Stimulated activated CD4-positive, alpha-beta T cell treated with anti-CD3 and anti-CD28 coated beads, TNF-alpha, amount 100 ng/mL, for 1 hour (primary cell): ENCODE measurements at places on chromosomes 3 and 15.

DNA sequence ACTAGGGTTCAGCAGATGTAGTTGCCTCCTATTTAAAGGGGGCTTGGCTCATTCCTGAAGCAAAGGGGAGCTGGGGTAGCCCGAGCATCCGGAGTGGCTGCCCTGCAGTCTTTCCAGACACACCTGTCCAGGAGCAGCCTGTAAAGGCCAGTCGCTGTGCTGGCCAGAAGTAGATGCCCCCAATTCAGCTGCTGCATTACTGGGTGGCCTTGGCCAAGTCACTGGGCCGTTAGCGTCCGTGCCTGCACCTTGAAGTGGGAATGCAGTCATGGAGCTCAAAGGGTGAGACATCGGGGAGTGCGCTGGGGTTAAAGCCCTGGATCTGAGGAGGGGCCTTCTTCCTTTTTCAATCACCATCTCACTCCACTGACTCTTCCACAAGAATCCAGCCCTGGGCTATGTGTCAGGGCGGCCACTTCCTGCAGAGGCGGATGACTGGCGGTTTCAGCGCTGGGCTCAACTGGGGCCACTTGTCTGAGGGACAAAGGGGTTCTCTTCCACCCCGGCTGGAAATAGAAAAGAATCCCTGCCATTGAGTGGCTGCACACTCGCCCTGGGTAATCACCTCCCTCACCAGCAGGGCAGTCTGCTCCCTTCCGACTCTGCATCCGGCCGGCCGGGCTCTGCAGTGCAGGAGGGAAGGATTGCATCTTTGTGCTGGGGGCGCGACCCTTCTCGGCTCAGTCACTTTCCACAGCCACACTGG, 11.8 kb downstream of the ALDH1A3 start:
- DNase-seq = no peak

GRCh38 chr3:40104441-40104840, 205.1 kb upstream of the EIF1B start:
- DNase-seq = no peak

GRCh38 chr15:64981812-64982431, 7.8 kb downstream of the SPG21 start:
- no peak for DNase-seq

GRCh38 chr3:86998569-86998968, 7.6 kb upstream of the VGLL3 start:
- DNase-seq = no peak

DNA sequence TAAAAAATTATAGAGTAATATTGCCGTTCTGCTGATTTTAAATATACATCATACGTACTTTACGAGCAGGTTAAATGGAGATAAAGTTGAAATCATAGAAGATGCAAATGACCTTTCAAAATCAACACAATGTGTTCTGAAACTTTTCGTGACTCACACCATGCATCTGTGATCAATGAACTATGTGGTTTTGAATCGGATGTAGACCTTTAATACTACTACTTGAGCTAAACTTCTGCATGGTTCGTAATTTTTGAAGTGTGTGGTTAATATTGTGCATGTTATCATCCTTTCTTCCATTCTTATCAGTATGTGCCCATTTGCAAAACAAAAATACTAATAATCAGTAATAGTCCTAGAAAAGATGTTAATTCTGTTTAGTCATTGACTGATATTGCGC, 58.9 kb downstream of the GASK1A start:
- DNase-seq = no peak

DNA sequence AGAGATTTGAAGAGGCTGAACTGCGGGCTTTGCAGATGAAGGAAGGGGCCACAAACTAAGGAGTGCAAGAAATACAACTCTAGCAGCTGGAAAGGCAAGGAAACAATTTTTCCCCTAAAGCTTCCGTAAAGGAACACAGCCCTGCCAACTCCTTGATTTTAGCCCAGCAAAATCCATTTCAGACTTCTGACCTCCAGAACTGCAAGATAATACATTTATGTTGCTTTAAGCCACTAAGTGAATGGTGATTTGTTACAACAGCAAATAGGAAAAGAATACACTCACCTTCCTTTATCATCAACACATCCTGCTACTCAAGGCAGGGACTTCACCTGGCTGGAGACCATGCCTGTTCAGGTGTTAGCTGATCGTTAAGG, 119.3 kb upstream of the NR2E3 start:
- DNase-seq = no peak

DNA sequence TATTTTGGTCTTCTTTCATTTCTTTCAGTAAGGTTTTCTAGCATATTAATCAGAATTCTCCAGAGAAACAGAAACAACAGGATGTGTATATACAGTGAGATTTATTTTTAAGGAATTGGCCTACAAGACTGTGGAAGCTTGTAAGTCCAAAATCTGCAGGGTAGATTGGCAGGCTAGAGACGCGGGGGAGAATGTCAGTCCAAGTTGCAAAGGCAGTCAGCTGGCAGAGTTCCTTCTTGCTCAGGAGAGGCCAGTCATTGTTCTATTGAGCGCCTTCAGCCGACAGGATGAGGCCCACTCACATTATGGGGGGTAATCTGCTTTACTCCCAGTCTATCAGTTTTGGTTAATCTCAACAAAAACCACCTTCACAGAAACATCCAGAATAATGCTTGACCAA, 133.4 kb upstream of the UBE3A start:
- DNase-seq = no peak
